ENCODE measurements at places on chromosomes 3 and 15.
A peak's percentile ranks its signal among the peaks of the same experiment; 100 is the strongest.

- no peak for DNase-seq
Measured at GRCh38 chr3:139238281-139239030, 105.4 kb upstream of the MRPS22 start.

DNA sequence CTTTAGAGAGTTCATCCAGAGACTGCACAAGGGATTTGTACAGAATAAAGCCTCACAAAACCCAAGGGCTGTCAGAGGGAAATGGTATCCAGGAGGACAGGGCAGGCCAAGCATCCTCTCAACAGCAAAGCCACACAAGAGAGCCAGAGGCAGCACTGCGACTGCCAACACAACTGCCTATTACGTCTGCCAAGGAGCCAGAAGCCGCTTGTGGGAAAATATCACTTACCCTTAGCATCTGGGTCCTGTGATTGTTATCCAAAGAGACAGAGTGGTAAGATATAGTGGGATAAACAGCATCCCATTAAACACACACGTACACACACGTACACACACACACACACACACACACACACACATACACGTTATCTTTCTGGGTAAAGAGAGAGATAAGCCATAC lies 618.3 kb upstream of the AGTR1 start:
- no peak for DNase-seq

DNA sequence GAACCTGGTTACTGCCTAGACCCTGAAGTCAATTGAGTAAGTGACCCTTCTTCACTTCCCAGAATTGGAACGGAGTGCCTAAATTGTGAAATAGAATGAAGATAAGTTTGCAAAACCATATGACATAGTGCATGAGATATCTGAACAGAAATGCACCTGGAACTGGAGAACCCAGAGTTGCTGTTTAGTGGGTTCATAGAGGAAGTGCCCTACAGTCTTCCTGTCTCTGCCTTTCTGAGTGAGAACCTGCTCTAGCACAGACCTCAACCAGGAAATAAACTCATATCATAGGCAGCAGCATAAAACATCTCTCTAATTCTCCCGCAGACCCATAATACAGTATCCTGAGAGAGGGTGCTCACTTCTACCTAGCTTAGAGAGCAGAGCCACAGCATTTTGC lies 82.9 kb downstream of the EOMES start:
- no peak for DNase-seq

DNA sequence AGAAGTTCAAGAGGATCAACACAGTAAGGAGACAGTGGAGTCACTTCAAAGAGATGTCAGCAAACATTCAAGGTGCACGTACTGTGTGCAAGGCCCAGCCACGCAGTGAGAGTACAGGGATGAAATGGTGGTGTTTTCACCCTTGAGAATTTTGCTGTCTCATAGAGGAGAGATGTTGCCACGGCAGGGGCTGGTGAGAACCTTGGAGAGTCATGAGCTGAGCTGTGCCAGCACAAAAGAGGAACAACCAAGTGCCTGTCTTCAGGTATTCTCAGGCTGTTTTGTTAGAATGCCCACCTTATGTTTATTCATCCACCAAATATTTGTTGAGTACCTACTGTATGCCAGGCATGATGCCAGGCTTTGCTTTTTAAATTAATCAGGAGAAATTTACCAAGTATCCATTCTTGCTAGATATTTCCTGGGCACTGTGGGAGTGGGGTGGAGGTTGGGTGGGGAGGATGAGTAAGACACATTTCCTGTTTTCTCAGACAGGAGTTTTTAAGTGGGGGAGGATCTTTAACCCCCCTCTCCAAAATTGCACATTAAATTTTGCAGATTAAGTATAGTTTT lies 72.6 kb downstream of the SLC6A11 start:
- DNase-seq: no peak

DNA sequence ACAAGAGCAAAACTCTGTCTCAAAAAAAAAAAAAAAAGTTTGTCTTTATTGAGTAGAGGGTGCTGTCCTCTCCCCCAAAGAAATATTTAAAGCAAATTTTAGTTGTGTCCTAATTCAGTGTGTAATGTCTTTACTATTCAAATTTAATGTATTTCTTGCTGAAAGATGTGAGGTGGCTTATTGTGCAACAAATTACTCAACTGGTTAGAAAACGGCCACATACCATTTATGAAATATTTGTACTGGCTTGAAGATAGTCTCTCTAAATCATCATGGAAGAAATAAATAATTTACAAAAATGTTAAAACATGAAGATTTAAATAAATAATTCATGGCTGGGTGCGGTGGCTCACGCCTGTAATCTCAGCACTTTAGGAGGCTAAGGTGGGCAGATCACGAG lies 63.0 kb downstream of the SLTM start:
- DNase-seq: peak; percentile 34

- no peak for DNase-seq
Measured at GRCh38 chr3:79986338-79986737, 218.5 kb upstream of the ROBO1 start.

DNA sequence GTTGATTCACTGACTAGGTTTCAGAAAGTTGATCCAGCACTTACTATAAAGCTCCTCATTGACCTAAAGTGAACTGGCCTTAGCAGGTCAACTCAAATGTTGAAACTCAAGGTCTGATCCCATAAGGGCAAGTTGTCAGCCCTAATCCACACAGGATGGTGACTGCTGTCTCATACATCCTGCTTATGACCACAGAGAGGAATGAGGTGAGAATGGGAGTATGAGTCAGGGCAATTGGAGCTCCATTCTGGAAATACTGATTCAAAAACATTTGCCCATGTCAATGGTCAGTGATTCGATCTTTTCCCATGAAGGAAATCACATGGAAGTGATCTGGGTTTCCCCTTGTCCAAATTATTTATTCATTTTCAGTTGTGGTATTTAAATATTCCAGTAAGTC lies 78.7 kb downstream of the ZNF385D start:
- DNase-seq: peak; percentile 46

DNA sequence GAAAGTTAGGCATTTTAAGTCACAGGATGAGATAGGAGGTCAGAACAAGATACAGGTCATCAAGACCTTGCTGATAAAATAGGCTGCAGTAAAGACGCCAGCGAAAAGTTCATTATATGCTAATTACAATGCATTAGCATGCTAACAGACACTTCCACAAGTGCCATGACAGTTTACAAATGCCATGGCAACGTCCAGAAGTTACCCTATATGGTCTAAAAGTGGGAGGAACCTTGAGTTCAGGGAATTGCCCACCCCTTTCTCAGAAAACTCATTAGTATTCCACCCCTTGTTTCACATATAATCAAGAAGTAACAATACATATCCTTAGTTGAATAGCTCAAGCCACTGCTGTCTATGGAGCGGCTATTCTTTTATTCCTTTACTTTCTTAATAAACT lies 92.7 kb upstream of the PLXND1 start:
- no peak for DNase-seq

DNA sequence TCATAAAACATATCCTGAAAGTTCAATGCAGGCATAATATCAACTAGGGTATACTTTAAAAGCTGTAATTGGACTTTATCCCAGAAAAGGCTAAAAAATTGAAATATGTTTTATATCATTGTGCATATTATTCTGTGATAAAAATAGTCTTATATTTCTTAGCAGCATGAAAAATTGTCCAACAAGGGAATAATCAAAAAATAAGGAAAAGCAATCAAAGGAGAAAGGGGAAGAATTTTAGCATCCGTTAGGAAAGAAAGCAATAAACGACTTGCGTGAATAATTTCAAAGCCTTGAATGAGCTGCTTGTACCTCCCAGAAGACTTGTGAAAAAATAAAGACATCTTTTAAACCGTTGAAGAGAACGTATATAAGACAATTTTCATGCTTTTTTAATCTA lies 1369.8 kb upstream of the GBE1 start:
- no peak for DNase-seq

DNA sequence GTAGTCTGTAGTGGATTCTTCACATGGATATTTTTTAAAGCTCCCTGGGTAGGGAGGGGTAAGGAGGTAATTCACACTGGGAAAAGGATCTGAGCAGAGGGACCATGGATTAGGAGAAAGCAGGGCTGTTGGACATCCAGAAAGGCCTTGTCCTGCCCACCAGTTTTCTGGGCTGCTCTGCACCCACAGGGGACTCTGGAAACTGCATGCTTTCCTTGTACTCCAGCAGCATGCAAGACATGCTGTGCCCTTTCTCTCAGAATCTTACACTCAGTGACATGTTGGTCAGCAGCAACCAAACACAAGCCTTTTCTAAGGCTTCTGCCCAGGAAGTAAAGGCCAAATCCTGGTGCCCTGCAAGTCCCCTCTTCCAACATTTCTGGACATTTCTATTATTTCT lies 2.5 kb upstream of the FBN1 start:
- no peak for DNase-seq

GRCh38 chr15:55977231-55977630 lies 16.2 kb downstream of the NEDD4 start:
- DNase-seq: no peak

DNA sequence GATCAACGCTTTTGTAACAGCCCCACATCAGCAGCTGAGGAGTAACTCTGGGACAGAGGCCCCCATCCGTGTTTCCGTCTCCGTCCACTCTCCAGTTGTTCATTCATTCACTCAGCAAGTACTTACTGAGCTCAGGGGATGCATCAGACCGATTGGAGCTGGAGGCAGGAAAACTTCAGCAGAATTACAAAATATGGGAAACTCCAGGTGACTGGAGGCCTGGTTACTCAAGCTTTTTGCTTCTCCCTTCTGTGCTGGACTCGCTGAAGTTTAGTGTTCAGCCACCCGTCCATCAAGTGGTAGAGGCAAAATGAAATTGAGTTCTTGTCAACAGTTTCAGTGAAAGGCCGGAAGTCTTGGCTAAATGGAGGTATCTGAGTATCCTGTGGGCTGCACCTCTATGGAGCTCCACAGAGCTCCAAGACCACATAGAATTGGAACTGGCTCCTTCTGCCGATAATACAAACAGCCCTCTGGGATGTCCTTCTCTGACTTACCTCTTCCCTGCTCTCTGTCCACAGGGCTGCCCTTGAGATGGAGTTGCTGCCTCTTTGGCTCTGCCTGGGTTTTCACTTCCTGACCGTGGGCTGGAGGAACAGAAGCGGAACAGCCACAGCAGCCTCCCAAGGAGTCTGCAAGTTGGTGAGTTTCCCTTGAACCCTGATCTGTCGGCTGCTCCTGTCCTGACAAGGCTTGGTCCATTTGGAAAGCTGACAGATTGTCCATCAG lies 14.7 kb downstream of the NRROS start:
- no peak for DNase-seq
